ENCODE measurements at places on chromosomes 7 and 10.

DNA sequence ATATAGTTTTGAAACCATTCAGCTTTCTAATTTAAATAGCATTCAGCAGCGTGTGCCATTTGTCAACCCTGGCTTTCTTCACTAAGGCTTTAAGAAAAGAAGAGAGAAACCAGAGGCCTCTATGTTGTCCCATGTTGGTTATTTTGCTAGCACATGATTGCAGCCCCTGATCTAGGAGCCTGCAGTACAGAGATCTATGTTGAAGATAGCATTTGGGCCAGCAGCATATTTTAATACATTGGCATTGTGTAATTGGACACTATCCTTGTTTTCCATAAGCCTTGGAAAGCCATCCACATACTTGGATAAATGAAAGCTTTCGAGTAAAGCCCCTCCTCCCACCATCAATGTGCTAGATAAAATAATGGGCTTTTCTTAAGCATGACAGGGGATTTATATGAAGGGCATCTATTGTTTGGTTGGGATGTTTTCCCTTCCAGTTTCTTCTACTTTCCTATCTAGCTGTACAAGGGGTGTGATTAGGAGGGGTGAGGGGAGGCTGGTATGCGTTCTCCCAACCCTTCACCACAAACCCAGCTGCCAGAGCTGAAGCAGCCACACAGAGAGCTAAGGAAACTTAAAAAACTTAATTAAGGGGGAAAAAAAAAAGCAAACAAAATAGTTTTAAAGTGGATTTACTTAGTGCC is 23.1 kb upstream of the SDHAF3 start:
- DNase-seq, result no peak

- DNase-seq, result no peak
Observed at GRCh38 chr7:25083201-25083600, 41.9 kb downstream of the CYCS start.

- peak; percentile 88 for DNase-seq
Observed at GRCh38 chr7:99040104-99040958, 103.6 kb downstream of the SMURF1 start.

GRCh38 chr10:29324220-29324841 is 35.5 kb downstream of the LYZL1 start:
- DNase-seq, result peak; percentile 23

DNA sequence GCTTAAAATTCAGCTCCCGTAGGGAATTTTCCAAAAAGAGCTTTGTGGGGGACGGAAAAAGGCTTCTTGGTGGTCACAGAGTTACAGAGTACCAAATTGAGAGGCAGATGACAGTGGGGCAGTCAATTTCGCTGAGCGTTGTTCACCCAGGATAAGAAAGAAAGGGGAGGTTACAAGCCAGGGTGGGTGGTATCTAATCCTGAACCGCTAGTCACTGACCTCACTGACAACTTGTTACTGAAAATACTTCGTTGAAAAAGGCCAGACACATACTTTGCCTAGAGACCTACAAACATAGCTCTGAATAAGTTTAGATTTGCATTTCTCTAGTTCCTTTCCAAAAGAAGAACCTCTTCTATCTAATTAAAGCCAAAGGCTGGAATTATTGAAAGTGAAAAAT is at the start of gene CTNNA3:
TSS of gene CTNNA3 (minus strand) at position 167 of the 400 bp plus-strand sequence.
- DNase-seq, result no peak

DNA sequence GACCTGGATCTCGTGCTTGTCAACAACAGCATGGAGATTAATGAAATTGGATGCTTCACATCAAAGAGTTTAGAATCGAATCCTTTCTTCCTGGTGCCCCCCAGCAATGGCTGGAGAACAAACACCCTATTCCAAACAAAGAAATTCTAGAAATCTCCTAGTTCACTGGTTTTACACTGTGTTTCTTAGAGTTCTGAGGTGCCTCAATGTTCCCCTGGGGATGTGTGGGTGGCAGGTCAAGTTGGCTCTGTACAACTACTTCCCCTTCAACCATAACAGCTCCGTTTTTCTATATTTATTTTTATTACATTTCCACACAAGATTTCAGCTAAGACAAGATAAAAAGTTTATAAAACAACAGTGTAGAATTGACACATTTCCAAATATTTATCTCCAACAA is 22.5 kb downstream of the CH25H start:
- DNase-seq, result no peak
